Retinal pigment epithelial cell (primary cell): ENCODE measurements at places on chromosomes 6 and 20.

- no peak for DNase-seq
Observed at GRCh38 chr6:34490390-34491090, 24.7 kb downstream of the PACSIN1 start.

GRCh38 chr6:85006362-85006761 is 242.0 kb upstream of the TBX18 start:
- no peak for DNase-seq

GRCh38 chr20:15625981-15626380 is 947.3 kb downstream of the KIF16B start:
- DNase-seq = no peak

DNA sequence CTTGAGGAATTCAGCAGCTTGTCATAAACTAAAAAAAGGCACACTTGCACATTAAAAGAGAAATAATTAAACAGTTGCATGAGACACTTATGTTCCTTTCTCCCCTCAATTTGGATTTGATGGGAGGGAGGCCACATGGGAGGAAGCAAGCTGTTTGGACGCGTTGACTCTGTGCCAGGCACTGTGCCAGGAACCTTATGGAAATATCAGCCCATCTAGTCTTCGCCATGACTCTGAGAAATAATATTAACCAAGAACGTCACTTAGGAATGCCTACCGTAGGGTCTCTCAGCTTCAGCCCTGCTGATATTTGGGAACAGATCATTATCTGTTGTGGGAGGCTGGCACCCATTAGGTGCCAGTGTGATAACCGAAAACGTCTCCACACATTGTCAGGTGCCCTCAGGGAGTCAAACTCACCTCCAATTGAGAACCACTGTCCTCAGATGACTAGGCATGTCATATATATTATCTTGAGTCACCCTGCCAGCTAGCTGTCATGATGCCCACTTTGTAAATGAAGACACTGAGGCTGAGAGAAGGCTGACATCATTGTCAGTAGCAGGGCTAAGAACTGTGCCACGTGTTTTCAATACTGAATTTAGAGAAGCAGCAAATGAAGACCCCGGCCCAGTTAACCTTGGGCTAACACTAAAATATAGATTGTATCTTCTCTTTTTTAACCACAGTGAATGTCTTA is 36.1 kb downstream of the EYA2 start:
- no peak for DNase-seq

GRCh38 chr20:33083544-33084340 is 4.3 kb downstream of the BPIFB4 start:
- no peak for DNase-seq

- no peak for DNase-seq
Observed at GRCh38 chr6:105204331-105204730, 24.5 kb upstream of the POPDC3 start.
